ENCODE measurements at places on chromosomes 12 and 14.

DNA sequence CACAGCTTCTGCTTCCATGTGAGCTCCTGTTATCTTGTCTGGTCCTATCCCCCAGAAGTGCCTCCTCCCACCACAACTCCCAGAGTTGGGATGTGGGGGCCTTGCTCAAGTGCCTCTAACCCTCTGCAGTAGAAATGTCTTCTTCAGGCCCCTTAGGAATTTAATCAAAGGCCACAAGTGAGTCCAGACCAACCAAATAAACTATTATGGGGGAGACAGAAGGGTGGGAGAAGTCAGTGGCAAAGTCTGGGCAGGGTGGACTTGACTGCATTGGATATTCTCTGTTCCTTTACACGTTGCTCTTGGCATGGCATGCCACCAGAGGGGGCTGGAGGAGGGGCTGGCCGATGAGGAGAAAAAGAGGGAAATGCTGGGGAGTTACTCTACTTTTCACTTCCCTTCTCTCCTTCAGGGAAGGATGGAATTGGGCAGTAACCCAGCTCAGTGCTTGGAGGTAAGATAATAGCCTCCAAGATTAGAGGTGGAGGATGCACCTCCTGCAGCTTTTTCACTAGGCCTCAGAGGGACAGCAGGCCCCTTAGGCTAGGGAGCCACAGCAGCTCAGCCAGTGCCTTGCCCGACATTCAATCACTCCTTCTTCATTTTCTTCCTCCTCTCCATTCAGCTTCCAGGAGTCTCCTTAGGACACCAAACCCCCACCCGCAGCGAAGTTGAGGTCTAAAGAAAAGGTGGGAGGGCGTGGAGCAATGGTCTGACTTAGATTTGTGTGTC is 1.2 kb upstream of the AP1G2 start:
- no peak for DNase-seq

DNA sequence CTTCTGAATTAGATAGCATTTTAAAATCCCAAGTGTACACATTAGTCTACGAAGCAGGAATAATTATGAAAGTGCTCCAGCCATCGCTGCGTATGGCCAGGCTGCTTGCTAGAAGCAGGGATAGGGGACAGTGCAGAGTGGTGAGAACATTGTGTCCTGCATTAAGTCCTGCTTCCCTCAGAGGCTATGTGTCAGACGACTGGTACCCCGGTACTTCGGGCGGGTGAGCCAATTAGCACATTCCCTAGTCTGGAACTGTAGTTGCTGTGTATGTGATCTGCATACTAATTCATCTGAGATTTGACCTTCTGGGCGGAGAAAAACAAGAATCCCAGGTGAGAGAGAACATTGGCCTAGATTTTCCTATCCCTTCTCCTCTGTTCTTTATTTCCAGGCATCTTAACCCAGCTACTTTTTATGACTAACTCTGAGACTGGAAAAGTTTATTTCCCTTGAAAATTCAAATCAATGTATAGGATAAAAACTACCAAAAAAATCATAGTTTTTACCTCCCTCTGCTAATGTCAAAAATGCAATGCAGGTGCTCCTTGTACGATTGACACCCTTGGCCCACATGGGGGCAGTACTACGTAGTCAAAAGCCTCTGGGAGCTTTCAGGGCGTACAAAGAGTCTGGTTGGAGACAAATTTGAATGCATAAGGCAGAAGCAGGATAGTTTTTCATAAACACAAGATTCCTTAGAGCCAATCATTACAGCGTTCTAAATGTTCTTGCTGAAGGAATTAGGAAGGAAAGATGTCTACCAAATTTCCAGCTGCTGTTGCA is 764.3 kb downstream of the NOVA1 start:
- no peak for DNase-seq

- no peak for DNase-seq
Measured at GRCh38 chr12:122048151-122048550, 26.5 kb downstream of the BCL7A start.

- no peak for DNase-seq
Measured at GRCh38 chr12:67338426-67338825, 69.3 kb downstream of the CAND1 start.

- DNase-seq = no peak
Measured at GRCh38 chr14:54387328-54387727, 9.5 kb upstream of the CDKN3 start.

- DNase-seq = no peak
Measured at GRCh38 chr14:30185832-30186231, 258.2 kb upstream of the PRKD1 start.

DNA sequence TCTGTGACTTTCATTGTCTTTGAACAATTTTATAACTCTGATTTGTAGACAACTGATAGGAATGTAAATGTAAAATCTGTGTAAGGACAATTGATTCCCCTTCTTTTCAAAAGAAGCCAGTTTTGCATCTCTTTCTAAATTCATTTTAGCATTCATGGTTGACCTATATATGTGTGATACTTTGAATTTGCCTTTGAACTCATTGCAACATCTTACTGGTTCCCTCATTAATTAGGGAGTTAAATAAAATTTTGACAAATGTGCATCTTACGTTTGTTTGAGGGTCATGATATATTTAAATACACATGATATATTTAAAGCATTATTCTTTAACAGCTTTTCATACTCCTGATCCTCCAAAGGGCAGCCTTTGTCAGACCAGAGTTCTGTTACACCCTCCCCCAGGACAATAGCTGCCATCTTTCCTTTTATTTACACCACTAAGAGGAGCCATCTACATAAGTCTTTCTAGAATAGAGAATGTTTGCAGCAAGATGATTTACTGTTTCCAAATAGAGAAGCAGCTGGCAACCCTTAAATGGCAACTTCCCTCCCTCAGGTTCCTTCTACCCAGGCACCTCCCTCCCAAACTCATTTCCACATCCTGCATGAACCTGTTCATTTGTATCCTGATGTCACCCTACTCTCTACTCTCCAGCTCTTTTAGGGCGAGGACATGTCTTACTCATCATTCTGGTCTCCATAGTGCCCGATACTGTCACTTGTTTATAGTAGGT is 40.2 kb upstream of the APPL2 start:
- DNase-seq = no peak
